Suppressor macrophage treated with lipopolysaccharide for 4 hours (primary cell): ENCODE measurements at places on chromosomes 6 and 20.

DNA sequence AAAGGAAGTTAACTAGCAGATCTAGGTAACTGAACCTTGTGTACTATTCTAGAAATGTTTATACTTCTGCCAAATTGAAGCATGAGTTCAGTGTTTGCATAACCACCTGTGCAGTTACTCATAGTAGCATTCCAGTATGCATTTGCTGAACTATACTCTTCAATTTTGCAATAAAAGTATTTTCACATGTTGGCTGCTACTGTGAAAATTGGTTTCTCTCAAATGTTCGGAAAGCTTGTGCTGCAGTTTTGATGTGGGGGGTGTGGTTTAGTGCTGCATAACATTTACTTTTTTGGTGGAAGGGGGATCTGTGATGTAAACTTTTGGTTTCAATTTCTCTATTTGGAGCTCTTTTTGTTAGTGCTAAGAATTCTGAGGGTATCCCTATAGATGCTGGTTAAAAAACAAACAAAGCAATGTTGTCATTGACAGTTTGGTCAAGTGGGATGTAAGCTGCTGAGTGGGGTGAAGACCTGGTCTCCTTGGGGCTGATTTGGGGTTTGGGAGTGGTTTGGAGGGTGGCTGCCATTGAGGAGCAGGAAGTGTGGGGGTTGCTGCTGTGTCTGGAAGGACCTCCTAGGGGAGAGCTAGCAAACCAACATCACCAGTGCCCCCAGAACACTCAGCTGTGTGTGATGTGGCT is 87.8 kb downstream of the CARMIL1 start:
- DNase-seq = no peak

DNA sequence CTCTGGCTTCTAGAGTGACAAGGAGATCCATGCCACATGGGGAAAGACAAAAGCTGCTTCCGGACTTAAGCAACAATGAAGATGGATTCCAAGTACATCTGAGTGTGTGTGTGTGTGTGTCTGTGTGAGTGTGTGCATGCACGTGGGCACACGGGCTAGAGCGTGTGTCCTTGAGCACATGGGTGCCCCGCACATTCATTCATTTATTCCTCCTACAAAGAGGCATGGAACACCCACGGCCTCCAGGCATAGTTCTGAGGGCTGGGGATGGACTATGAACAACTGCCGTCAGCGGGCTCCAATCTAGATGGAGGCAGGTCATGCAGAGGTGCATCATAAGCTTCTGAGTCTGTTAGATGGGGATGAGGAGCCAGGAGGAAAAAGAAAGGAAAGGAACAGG is 49.1 kb downstream of the GRM4 start:
- DNase-seq = no peak

GRCh38 chr6:124203812-124204167 is 400.1 kb downstream of the NKAIN2 start:
- no peak for DNase-seq

DNA sequence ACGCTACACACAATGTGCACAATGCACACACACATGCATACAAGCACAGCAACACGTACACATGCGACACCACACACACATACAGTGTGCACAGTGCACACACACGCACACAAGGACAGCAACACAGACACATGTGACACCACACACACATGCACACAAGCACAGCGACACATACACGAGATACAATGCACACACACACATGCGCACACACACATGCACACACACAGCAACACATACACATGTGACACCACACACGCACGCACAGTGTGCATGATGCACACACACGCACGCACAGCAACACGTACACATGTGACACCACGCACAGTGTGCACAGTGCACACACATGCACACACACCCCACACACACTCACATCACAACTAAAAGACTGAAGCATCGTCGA is 327.3 kb downstream of the THBS2 start:
- DNase-seq = no peak

GRCh38 chr20:20808016-20808415 is 95.6 kb upstream of the RALGAPA2 start:
- DNase-seq = no peak

DNA sequence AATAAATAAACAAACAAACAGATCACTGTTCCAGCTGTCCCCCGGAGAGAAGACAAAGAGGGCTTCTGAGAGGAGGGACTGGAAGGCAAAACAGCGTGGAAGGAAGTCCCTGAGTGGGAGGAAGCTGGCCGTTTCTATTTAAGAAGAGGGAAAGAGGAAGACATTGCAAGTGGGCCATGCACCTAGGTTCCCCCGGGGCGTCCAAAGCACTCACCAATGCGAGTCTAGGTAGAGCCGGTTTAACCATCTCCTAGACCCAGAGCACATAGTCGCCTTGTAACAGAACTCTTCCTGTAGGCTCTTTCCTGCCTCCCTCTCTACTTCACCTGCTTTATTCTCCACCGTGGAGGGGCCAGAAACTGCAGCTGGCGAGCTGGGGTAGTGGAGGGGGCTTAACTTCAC is 158.4 kb downstream of the ZDHHC14 start:
- DNase-seq = peak; percentile 27

DNA sequence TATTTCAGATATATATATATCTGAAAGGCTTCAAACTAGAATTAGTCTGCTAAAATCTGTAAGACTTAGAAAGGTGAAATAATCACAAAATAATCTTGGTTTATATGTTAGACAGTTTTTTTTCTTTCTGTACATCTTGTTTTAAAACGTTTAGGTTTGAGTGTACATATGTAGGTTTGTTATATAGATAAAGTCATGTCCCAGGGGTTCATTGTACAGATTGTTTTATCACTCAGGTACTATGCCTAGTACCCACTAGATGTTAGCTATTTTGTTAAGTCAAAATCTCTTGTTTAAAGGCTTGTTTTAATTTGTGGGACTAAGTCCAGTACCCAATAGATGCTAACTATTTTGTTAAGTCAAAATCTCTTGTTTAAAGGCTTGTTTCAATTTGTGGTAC is 1339.0 kb upstream of the CITED2 start:
- DNase-seq = no peak

DNA sequence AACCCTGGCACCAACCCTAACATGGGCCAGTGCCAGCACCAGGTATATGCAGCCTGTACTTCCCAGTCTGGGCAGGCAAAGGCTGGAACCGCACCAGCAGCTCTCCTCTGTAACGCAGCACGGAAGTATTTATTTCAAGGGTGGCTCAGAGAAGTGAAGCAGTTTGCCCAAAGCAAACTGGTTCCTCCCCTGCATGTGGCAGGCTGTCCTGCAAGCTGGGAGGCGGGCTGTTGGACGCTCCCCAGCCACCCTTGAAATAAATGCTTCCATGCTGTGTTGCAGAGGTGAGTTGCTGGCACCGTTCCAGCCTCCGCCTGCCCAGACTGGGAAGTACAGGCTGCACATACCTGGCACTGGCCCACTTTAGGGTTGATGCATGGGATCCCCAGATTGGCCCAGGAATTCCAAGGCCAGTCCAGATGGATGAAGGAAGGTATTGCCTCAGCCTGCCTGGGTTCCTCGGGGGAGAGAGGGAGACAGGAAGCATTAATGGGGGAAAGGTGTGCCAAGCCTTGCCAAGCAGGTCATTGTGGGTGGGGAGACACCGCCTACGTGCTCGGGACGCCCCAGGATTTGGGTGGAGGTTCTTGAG is 49.8 kb downstream of the PPARD start:
- DNase-seq = no peak

- DNase-seq = no peak
These were observed 26.5 kb downstream of the IL17F start for GRCh38 chr6:52217761-52218160.

- DNase-seq = no peak
These were observed 203.9 kb upstream of the PRDM1 start for GRCh38 chr6:105882121-105882803.

DNA sequence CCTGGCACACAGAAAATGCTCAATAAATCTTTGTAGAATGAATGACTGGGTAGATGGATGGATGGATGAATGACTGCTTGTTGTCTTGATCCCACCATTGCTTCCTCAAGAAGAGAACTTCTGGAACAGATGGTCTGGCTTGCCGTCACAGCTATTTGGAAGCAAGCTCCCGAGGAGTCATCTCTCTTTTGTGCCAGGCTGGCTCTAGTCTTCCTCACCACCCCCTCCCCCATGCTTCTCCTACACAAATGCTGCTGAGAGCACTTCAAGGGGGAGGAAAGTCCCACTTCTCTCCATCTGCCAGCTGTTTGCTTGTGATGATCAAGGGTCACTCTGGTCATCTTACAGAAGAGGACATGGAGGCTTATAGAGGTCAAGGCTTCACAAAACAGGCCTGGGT is 11.6 kb upstream of the KCNG1 start:
- no peak for DNase-seq

- no peak for DNase-seq
These were observed 110.8 kb downstream of the EDN3 start for GRCh38 chr20:59411170-59411569.

DNA sequence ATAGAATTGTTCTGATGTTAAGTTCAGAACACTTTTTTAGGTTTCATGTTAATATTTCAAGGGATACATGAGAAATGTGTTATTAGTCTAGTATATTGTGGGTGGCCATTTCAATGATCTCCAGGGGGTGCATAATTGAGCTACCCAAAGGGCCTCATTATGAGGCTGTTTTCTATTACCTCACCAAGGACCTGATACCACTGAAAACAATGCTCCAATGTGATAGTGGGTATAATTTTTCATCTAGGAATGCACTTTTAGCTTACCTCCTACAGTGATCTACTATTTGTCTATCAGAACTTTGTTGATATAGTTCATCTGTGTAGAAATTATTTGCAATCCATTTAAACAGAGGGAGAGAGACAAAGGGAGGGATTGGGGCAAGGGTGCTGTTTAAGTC is 106.8 kb upstream of the HS3ST5 start:
- no peak for DNase-seq

- DNase-seq = no peak
These were observed 9.9 kb downstream of the DNMT3B start for GRCh38 chr20:32772046-32772445.

DNA sequence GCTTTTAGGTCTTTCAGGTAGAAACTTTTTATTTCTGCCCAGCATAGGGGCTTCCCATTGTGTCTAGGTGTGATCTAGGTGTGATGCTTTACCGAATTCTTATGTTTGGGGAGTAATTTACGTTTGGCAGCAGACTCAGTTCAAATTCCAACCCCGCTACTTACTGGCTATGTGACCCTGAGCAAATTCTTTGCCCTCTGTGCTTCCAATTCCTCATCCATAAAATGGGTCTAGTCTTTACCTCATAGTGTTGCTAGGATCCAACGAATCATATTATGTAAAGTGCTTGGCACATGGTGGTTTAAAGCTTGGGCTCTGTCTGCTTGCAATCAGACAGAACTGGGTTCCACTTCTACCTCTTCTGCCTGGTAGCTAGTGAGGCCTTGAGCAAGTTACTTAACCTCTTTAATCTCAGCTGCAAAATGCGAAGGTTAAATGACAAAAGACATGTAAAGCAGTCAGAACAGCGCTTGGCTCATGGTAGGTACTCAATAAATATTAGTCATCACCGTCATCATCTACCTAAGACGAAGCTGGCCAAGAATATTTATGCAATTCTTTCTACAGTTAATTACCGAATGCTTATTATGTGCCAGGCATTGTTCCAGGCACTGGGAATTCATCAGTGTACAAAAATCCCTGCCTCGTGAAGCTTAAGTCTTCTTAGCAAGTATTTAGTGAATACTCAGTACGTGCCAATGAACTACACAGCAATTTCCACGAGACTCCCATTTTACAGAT is 1.0 kb downstream of the NSFL1C start:
- DNase-seq = no peak
